ENCODE measurements at places on chromosomes 16 and 17.

DNA sequence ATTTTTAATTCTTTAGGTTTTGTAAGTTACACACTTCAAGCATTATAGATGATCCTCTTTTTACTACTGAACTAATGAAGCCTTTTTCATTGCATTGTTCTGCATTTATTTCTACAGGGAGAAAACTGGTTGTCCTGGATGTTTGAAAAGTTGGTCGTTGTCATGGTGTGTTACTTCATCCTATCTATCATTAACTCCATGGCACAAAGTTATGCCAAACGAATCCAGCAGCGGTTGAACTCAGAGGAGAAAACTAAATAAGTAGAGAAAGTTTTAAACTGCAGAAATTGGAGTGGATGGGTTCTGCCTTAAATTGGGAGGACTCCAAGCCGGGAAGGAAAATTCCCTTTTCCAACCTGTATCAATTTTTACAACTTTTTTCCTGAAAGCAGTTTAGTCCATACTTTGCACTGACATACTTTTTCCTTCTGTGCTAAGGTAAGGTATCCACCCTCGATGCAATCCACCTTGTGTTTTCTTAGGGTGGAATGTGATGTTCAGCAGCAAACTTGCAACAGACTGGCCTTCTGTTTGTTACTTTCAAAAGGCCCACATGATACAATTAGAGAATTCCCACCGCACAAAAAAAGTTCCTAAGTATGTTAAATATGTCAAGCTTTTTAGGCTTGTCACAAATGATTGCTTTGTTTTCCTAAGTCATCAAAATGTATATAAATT is 53.0 kb downstream of the TUBD1 start:
- DNase-seq = no peak

GRCh38 chr16:69057400-69058378 is 47.8 kb upstream of the HAS3 start:
- no peak for DNase-seq

DNA sequence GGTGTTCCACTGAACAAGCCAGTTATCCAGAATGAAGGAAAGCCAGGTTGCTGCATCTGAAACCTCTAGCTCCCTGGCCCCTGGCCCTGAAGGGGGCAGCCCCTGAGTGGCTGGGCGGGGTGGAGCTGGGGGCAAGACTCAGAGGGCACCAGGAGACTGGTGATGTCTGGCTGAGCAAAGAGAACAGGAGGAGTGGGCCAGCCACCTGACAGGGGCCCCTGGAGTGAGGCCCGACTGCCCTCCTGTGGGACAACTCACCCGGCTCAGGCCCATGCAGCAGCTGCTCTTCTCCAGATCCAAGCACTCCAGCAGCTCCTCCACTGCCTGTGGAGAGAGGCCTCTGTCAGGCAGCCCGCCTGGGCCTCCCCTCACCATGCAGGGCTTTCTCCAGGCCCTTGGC is 60.4 kb downstream of the PIPOX start:
- no peak for DNase-seq

- DNase-seq = no peak
Measured at GRCh38 chr16:81029930-81030604, 5.6 kb upstream of the ATMIN start.

- no peak for DNase-seq
Measured at GRCh38 chr17:71184716-71185115, 936.1 kb upstream of the SOX9 start.

- DNase-seq = peak; percentile 39
Measured at GRCh38 chr17:31388770-31389656, 2.5 kb upstream of the RAB11FIP4 start.

DNA sequence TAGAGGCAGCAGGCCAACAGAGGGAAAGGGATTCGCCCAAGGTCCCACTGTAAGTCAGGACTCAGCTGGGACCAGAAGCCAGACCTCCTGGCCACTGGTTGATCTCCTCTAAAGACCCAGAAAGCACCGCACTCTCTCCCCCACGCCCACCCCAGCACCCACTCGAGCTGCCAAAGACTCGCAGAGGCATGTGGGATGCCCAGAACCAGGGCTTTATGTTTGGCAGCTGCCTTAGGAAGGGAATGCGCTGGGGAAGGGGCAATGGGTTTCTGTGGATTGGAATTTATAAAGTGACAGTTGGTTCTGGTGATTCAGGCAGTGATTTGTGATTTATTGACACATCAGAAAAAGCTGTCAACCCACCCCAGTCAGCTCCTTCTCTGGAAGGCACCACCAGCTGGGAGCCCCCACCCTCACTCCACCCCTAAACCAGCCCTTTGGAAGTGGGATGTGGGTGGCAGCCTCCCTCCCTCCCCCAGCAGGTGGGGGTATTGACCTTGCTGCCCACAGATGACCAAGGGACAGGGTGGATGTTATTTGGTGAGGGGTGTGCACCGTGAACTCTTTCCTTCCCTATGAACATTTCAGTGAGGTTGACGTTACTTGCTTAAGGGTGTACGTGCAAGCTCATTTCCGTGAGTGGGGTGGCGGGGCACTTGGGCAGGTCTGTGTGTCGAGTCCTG is 76.6 kb upstream of the DNAJA2 start:
- no peak for DNase-seq

Measured in NCI-H1105 (cell line).